ENCODE measurements at places on chromosomes 7 and 10.
A peak's percentile ranks its signal among the peaks of the same experiment; 100 is the strongest.

DNA sequence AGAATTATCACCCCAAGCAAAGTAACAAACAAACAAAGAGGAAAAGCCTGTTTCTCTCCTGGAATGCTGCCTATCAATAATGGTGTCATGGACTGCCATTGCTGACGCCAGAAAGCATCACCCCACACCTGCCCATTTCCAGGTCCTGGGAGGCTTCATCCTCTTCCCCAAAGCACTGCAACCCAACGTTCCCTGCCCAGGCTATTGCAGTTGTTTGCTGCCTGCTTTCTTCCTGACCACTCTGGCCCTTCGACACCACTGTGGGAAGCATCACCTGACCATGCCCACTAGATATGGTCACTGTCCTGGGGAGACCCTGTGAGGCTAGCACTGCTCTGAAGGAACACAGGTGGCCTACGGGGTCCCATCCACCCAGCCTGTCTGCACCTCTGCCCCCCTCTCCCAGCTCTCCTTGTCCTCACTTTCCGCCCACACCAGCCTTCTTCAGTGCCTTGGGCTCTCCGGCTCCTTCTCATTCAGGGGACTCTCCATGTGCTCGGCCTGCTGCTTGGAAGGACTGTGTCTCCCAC, 439.6 kb downstream of the GLRX3 start:
- no peak for DNase-seq

- no peak for DNase-seq
These were observed 82.9 kb downstream of the WDFY4 start for GRCh38 chr10:48767373-48768143.

GRCh38 chr7:4715410-4715776, 33.3 kb downstream of the FOXK1 start:
- DNase-seq: peak; percentile 85

GRCh38 chr7:139427788-139428187, 55.7 kb downstream of the KLRG2 start:
- DNase-seq: no peak

DNA sequence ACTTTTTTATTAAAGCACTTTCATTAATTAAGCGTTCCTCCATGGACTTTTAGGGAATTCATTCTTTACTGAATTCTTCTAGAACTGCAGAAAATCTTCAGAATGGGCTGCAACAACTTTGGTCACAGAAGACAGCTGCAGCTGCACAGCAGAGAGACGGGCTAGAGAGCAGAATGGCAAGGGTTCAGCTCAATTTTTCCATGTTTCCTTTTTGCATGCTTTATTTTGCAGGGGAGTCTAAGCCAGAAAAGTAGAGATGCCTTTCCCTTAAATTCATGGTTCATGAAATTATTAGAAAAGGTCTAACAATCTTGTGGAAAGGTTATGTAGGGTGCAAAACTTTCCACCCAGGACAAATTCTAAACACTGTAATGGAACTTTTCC, 15.4 kb upstream of the ANKRD1 start:
- DNase-seq: no peak

DNA sequence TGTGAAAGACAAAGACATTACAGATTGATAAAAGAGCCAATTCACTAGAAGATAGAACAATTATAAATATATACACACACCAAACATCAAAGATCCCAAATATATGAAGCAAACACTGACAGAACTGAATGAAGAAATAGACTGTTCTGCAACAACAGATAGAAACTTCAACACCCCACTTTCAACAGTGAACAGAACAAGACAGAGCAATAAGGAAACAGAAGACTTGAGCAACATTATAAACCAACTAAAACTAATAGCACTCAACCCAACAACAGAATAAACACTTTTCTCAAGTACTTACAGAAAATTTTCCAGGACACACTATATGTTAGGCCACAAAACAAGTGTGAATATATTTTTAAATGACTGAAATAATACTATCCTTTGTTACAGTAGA, 10.9 kb downstream of the CDCA7L start:
- no peak for DNase-seq

DNA sequence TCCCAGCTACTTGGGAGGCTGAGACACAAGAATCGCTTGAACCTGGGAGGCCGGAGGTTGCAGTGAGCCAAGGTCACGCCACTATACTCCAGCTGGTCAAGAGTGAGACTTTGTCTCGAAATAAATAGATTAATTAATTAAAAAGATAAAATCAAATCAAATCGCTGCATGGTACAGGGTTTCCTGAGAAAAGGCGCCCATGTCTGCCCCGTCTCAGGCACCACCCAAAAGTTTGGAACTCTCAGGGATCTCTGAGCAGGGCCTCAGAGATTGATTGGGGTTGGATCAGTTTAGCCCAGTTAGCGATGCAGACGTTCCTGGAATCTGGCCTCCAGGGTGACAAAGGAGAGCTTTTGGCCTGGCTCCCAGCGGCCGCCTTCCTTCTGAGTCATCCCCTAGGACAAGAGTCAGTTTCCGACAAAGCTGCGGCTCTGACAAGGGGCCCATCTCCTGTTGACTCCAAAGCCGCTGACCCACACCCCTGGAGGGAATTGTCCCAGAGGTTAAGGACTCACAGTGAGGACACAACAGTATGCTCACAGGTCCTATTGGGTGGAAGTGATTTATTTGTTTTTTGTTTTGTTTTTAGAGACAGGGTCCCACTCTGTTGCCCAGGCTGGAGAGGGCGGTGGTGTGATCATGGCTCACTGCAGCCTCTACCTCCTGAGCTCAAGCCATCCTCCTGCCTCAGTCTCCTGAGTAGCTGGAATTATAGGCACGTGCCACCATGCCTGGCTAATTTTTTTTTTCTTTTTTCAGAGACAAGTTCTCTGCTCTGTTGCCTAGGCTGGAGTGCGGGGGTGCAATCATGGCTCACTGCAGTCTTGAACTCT, 6.8 kb downstream of the ORAI2 start:
- no peak for DNase-seq

DNA sequence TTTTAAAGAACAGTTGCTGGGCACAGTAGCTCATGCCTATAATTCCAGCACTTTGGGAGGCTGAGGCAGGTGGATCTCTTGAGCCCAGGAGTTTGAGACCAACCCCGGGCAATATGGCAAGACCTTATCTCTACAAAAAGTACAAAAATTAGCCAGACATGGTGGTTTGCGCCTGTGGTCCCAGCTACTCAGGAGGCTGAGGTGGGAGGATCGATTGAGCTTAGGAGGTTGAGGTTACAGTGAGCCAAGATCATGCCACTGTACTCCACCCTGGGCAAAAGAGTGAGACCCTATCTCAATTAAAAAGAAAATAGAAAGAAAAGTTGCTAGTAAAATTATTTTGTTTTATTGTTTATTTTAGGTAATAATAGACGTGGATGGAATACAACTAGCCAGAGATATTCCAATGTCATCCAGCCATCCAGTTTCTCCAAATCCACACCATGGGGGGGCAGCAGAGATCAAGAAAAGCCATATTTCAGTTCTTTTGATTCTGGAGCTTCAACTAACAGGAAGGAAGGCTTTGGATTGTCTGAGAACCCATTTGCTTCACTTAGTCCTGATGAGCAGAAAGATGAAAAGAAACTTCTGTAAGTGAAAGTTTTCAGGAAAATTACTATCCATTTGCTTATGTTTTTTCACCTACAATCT, 3.0 kb downstream of the NUP42 start:
- peak; percentile 79 for DNase-seq

GRCh38 chr7:72152161-72153131, 259.7 kb downstream of the CALN1 start:
- no peak for DNase-seq

- peak; percentile 37 for DNase-seq
These were observed 42.1 kb upstream of the INSIG1 start for GRCh38 chr7:155255621-155256020.

DNA sequence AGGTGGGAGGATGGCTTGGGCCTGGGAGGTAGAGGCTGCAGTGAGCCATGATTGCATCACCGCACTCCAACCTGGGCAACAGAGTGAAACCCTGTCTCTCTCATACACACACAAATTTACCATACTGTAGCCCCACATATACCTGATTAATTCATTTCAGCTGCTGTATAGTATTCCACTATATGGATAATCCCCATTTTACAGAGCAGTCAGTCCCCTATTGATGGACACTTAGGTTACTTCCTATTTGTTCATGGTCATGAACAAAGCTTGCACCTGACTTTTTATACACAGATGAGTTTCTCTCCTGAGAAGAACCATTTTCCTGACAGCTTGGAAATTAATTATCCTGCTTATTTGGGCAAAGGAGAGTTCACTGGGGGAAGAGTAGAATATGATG, 59.2 kb downstream of the EMX2 start:
- DNase-seq: no peak

DNA sequence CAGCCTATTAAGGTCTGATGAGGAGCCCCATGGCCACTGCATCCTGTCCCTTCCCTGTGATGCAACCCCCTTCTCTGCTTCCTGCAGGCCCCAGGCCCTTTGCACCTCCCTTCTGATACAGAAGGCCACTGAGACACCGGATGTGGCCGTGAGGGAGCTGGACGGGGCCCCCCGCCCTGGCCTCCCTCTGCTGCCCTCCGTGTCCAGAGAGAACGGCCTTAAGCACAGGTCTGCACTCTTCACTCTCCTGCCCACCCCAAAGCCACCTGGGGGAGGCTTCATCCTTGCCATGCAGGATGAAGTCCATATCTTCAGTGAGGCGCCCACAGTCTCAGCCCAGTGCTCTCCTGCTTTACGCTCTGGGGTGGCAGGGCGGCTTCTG, 86.9 kb upstream of the GNA12 start:
- DNase-seq: no peak

- peak; percentile 95 for DNase-seq
These were observed 33.4 kb downstream of the PTPN12 start for GRCh38 chr7:77570330-77571011.

DNA sequence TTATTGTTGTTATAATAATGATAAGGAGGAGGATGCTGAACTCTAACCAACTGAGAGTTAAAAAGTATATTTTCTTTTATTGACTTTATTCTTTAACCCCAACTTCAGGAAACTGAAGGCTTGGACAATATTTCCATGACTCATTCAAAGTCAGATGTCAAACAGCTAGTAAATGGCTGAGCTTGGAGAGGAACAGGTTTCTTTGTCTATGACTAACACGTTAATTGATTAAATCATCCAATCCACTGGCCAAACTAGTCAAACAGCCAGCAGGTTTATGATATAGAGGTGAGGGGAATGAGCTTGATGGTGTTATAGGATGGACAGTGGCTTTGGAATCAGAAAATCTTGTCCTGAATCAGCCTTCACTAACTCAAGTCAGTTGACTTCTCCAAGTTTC, 119.1 kb upstream of the WDR11 start:
- DNase-seq: no peak

- peak; percentile 26 for DNase-seq
These were observed at the start of gene NEUROG3 for GRCh38 chr10:69573056-69573806. NEUROG3 (minus strand) TSS chr10:69573422; CDS start chr10:69573043, 379 bp downstream.

- no peak for DNase-seq
These were observed 298.1 kb upstream of the PLXDC2 start for GRCh38 chr10:19518109-19518508.

DNA sequence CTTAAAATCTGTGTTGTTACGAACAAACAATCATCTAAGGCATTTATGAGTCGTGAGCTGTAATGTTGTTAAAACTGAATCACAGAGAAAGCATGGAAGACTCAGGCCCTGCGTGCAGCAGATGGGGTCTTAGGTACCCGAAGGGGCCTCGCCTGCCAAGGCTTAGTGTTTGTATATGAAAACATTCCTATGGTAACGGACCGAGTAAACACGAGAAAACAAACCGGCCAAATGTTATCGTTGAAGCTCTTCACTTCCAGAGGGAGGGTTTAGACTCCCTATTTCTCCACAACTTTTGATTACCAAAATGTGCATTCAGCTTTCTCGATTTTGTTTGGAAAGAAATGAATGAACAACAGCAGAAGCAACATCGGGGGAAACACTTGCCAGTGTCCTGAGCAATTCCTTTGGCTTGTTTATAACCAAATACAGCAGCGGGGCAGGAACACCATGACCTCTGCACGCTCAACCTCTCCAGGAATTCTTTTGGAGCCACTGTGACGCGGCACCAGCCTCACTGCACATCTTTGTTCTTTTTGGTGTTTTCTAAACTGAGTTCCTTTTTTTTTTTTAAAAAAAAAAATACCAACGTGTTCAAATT, 121.6 kb upstream of the KLF6 start:
- DNase-seq: no peak

- no peak for DNase-seq
These were observed 305.9 kb upstream of the RNF32 start for GRCh38 chr7:156334636-156335035.

DNA sequence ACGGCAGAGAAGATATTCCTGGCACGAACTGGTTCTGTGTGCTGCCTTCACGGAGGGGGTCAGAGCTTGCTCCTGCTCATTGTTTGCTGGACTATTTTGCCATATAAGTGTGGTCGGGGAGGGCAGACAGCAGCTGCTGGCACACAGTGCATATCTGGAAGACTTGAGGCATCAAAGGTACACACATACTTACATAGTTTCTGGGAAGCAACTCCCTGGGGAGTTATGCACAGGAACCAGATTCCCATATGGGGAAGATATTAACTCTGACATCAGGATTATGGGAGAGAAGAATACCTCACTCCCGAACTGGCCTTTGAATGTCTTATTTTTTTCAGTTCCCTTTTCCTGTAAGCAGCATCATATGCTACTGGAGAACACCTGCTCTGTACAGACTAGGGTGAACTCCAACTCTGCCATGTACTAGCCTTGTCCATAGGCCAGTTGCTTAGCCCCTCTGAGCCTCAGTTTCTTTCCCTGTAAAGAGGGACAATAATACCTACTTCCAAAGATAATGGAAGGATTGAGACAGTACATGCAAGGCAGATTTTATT, 41.5 kb downstream of the LGI1 start:
- no peak for DNase-seq

- DNase-seq: no peak
These were observed 45.1 kb downstream of the CUX1 start for GRCh38 chr7:101862280-101863220.

- DNase-seq: peak; percentile 24
These were observed 1.3 kb downstream of the UBE2H start for GRCh38 chr7:129951226-129952085.
